ENCODE measurements at places on chromosomes 12 and 14.

DNA sequence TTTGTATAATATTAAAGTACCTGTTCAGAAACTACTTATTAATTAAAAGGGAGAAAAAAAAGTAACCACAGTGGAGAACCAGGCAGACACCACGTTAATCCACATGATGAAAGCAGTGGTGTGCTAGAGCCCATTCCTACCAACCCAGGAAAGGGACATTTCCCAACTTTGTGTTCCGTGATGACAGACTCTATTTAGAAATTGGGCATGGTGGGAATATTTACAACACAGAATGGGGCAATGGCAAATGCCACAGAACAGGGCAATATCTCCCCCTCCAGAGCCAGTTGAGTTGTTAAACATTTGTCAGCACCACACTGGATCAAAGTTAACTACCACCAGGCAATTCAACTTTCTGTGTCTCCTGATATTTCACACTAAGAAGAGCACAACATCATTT lies 1.2 kb upstream of the HIGD1C start:
- no peak for DNase-seq

DNA sequence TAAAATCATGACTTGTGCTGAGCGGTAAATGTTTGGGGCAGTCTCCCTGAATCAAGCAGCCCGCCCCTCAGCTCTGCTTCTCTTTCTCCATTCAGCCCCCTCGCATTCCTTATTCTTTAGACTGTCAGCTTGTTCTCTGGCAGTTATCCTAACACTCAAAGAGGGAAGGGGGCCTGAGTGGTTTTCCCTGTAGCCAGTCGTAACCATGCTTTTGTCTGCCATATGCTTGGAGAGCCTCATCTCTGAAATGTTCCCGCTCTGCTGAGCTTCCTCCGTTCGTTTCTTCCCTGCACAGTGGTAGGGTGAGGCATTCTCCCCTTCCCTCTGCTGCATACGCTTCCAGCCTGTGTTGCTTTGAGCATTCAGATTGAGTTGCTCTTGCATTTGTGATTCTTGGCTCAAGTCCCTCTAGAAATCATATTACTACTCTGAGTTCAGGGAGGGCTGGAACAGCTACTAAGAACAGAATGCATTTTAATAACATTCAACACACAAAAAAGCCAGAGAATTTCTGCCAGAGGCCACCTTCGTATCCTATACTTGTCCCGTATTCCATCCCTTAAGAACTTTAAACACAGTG lies 119.7 kb downstream of the FBXL14 start:
- no peak for DNase-seq

GRCh38 chr14:75952489-75952888 lies 29.3 kb downstream of the TGFB3 start:
- DNase-seq, result no peak

DNA sequence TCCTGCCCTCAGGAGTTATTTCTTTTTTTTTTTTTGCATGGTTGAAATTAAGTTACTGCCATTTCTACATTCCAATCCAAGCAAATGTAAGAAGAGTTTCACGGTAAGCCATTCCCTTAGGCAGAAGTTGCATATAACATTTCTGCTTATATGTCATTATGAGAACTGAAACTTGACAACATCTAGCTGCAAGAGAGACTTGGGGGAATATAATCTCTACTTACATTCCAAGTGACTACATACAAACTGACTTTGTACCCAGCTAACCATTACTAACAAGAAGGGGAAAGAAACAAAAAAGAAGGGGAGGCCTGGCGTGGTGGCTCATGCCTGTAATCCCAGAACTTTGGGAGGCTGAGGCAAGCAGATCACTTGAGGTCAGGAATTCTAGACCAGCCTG lies 7.3 kb upstream of the RESF1 start:
- DNase-seq, result no peak

GRCh38 chr12:122403115-122403770 lies 19.2 kb downstream of the CLIP1 start:
- DNase-seq, result no peak

GRCh38 chr12:66944365-66944764 lies 265.5 kb upstream of the GRIP1 start:
- DNase-seq, result no peak
